ENCODE measurements at places on chromosomes 2 and 18. TPM values are rescaled to one million over a fixed set of nuclear protein-coding genes. Genes with fewer than 3 reads are reported as not detected.

- DNase-seq = no peak
Measured at GRCh38 chr18:49610022-49610445, 48.2 kb downstream of the LIPG start.

DNA sequence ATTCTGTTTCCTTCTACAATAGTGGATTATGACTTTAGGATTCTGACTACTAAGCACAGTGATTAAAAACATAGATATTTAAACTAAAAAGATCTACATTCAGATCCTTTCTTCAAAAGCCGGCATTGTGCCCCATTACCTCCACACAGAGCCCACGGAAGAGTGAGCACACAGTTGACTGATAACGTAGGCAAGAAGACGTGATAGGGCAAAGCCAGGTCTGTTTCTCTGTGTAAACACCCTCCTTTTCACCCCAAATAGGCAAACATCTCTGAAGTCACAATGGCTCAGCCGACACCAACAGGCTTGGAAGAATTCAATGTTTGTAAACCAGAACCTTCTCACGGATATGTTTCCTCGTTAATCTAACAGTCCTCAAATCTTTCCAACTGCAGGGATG is 302.9 kb downstream of the CMPK2 start:
- no peak for DNase-seq

- DNase-seq = no peak
Measured at GRCh38 chr18:31719363-31720006, 35.1 kb upstream of the B4GALT6 start.

- no peak for DNase-seq
Measured at GRCh38 chr2:118658596-118659198, 188.8 kb downstream of the EN1 start.

DNA sequence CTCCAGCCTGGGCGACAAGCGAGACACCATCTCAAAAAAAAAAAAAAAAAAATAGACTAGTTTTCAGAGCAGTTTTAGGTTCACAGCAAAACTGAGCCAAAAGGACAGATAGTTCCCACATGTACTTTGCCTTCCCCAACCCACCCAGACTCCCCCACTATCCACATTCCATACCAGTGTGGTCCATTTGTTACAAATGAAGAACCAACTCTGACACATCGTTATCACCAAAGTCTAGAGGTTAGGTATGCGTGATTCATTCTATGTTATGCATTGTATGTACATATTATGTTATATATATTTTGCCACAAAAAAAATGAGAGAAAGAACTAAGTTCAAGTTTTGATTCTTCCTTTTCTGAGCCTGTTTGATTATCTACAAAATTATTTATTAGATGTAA is 3.5 kb downstream of the DUSP11 start:
- no peak for DNase-seq

DNA sequence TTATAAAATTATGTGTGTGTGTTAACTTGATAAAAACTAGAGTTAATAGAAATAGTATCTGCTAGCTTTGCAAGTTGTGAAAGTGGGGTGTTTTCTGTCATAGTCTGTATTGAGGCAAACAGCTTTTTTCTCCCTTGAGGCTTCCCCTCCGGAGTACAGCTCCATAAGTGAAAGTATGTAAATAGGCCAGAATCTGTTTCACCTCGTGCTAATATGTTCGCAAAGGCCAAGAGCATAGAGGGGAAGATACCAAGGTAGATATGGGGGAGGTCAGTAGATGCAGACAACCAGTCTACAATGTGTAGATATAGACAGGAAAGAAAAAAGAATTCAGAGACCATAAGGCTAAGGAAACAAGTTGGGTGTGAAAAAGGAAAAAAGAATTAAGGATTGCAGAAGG is 72.9 kb downstream of the PTRHD1 start:
- DNase-seq = peak; percentile 71

DNA sequence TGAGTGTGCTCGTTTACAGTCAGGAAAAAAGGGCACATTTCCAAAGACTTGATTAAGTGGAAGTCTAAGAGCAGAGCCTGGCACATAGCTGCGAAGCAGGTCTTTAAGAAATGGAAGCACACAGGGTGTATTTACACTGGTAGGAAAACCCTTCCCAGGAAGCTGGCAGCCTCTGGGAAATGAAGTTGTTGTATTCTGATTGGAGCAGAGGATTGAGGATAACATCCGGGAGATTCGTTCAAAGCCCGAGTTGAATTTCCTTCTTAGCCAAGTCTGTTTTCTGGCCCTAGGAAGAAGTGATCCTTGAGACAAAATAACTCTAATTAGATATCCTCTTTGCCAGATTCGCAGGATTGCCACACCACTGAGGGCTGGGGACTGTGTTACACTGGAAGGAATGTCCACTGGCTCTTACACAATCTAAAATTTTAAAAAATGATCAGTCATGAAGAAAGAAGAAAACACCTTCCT is 75.9 kb downstream of the ITGB1BP1 start:
- no peak for DNase-seq

GRCh38 chr2:240055177-240055917 is 2.0 kb upstream of the OR6B3 start:
- DNase-seq = no peak

DNA sequence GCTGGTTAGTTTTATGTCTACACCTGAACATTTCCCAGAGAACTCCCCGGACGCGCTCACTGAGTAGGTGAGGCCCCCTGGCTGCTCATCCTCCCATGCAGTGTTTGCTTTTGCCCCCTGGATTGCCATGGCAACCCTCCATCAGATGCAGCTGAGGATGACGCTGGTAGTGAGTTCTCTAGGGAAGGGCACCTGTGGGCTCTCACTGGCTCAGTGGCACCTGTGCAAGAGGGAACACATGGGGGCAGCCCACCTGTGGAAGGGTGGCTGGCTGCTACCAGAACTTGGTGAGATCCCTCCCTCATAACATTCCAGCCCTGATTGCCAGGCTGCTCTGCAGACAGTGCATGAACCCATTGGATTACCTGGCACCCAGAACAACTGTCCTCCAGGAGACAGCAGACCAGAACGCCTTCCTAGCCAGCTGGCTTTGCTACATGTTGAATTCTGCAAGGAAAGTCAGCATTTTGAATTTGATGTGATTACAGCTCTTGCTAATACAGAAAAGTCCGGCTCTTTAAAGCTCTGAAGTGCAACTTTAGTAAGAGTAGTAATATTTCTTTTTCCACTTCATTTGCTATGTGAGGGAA is 21.7 kb downstream of the COA5 start:
- DNase-seq = no peak

GRCh38 chr2:36586672-36587071 is 11.3 kb downstream of the FEZ2 start:
- DNase-seq = no peak

DNA sequence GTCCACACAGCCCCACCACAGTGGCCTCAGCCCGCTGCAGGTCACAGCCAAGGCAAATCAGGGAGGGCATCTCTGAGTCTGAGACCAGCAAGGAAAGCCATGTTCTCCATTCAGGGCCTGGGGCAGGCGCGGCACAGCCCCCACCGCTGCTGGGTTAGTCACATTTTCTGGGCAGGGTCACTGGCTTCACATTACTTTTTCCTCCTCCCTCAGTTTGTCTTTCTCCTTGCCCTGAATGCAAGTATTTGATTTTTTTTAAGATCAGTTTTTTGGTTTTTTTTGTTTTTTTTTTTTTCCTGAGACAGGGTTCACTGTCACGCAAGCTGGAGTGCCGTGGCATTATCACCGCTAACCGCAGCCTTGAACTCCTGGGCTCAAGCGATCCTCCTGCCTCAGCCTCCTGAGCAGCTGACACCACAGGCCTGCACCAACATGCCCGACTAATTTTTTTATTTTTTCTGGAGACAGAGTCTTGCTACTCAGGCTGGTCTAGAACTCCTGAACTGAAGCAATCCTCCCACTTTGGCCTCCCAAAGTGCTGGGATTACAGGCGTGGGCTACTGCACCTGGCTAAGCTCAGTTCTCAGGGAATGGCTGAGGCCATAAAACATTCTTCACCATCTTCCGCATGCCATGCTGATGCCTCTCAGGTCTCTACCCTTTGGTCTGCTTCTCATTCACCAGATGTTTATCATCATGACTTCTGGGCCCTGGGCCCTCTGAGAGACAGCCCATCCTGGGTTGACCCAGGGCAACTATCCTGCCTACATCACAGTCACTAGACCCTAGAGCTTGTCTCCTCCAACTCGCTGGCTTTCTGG is 628 bp upstream of the CAPG start:
- no peak for DNase-seq

- no peak for DNase-seq
Measured at GRCh38 chr2:26595146-26595545, 46.0 kb downstream of the CIB4 start.

DNA sequence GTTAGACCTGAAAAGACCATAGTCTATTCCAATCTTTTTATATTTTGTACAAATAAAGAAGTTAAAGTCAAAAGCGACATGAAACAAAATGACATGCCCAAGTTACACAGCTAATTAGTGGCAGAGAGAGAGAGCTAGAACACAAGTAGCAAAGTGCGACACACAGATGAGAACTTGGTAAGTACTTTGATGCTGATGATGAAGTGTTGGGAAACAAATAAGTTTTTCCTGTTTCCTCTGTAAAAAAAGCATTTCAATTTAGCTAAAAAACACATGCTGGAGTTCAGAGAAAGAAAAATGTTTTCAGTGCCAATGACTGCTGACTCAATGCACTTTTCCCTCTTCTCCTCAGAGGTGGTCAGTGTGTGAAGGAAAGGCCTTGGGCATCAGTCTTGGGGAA is 226.9 kb downstream of the PAX3 start:
- DNase-seq = no peak

GRCh38 chr2:143524119-143524553 is 394.9 kb downstream of the ARHGAP15 start:
- DNase-seq = no peak

GRCh38 chr18:6207116-6207515 is 207.6 kb downstream of the L3MBTL4 start:
- no peak for DNase-seq

DNA sequence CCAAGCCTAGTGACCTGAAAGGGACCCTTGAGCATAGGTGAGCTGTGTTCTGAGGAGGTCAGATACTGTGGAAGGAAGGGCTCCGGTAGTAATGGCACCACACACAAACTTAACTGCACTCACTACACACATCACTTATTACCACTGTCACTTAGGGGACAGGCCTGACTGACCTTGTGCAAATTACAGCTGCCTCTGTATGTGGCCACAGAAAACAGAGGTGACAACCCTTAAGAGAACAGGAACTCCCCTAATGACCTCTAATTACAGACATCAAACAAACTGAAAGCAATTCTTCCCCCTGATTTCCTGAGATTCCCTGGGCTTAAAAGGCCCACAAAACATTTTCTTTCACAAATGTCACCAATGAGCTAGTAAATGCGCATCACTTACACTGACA is 360.6 kb downstream of the RND3 start:
- peak; percentile 40 for DNase-seq

DNA sequence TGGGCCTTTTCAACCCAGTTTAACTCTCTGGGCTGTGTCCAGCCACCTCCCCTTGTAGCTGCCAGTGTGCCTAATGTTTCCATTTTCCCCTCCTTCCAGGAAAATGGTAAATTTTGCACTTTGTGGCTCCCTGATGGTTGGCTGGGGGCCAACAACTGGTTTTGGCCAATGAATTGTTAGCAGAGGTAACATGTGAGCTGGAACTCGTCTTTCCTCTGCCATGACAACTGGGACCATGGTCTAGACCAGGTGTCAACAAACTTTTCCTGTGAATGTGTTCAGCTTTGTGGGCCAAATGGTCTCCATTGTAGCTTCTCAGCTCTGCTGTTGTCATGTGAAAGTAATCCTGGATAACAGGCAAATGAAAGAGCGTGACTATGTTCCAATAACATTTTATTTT is 87.2 kb downstream of the DDX1 start:
- DNase-seq = no peak

- no peak for DNase-seq
Measured at GRCh38 chr18:27752944-27753343, 424.0 kb downstream of the CDH2 start.

DNA sequence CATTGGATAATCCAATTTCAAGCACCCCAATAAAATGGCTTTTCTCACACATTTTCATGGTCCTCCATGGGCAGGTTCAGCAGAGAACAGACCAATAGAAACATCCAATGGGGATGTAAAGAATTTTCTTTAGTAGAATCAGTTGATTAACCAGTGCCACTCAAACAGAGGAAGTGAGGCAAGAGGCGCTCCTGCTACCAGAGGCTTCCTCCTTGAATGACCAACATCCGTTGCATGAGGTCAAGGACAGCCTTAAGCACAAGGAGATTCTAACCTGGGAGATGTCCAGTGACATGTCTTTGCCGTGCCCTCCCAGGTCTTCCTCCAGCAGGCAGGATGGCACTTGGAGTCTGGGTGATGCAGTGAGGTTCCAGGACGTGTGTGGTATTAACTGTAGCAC is 146.6 kb downstream of the PIEZO2 start:
- DNase-seq = no peak

GRCh38 chr2:141927536-141927935 is 203.3 kb downstream of the LRP1B start:
- no peak for DNase-seq

DNA sequence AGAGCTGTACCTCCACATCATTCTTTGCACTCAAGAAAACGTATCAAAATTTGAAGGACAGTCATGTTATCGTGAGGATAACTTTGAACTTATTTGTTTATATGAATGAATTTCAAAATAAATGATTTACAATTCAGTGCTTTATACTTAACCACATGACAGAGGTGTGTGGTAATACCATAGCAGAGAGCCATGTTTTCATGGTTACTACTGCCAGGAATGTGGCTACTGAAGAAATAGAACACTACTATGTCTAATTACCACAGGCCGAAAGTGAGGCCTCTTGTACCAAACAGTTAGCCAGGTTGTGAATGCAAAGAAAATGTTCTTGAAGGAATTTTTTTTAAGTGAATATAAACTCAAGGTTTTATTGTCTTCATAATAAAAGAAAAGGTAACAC is 49.2 kb downstream of the AAK1 start:
- DNase-seq = no peak

DNA sequence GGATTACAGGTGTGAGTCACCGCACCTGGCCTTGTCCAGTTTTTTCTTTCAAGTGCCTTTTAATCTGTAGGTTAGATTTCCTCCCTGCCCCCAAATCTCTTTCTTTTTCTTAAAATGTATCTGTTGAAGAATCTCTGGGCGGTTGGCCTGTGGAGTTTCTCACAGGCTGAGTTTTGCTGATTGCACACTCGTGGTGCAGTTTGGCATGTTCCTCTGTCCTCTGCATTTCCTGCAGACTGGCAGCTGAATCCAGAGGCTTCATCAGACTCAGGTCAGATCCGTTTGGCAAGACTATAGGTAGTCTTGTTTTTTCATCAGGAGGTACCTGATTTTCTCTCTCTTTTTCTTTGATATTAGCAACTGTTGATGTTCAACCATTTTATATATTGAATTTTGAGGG is 5.5 kb downstream of the CASP10 start:
- no peak for DNase-seq

GRCh38 chr2:85873679-85874078 is 15.1 kb downstream of the ST3GAL5 start:
- DNase-seq = no peak

- DNase-seq = no peak
Measured at GRCh38 chr2:148052687-148053086, 31.8 kb downstream of the MBD5 start.

The HOXD11 gene
- total RNA-seq = not detected

The POMC gene
- total RNA-seq = 6.2 TPM

The PSD4 gene
- total RNA-seq = 117 TPM

The RIT2 gene
- total RNA-seq = not detected

The CFAP210 gene
- not detected for total RNA-seq

The SRD5A2 gene
- total RNA-seq = not detected

The DNAH6 gene
- 0.31 TPM for total RNA-seq

The ALLC gene
- total RNA-seq = not detected

The SPC25 gene
- 18.7 TPM for total RNA-seq

The PTH2R gene
- total RNA-seq = not detected

The UGT1A8 gene
- total RNA-seq = not detected

The FHOD3 gene
- 11.4 TPM for total RNA-seq

Data from GM12878 (cell line).